Smooth muscle cell of the pulmonary artery (primary cell): ENCODE measurements at places on chromosomes 16 and 17. TPM values are rescaled to one million over a fixed set of nuclear protein-coding genes. Genes with fewer than 3 reads are reported as not detected.

HSPB9 gene
- total RNA-seq, result 0.07 TPM in 2 replicates

VASN gene
- total RNA-seq, result 137 and 148 TPM in 2 replicates

CDC42EP4 gene
- 36.4 and 40.6 TPM in 2 replicates for total RNA-seq

EPX gene
- total RNA-seq, result not detected in 2 replicates

CCL3 gene
- total RNA-seq, result not detected in 2 replicates

ALOX15 gene
- total RNA-seq, result 0.03 TPM in 1 of 2 replicates, not detected in the other
